ENCODE measurements at places on chromosomes 6 and 20.

GRCh38 chr6:89117211-89118108 is at the start of gene SRSF12:
TSS of gene SRSF12 (minus strand) at chr6:89118071. CDS start at chr6:89117887, 184 bp downstream.
- DNase-seq, result peak; percentile 67

- DNase-seq, result no peak
Measured at GRCh38 chr6:50520326-50521266, 192.7 kb upstream of the TFAP2D start.

DNA sequence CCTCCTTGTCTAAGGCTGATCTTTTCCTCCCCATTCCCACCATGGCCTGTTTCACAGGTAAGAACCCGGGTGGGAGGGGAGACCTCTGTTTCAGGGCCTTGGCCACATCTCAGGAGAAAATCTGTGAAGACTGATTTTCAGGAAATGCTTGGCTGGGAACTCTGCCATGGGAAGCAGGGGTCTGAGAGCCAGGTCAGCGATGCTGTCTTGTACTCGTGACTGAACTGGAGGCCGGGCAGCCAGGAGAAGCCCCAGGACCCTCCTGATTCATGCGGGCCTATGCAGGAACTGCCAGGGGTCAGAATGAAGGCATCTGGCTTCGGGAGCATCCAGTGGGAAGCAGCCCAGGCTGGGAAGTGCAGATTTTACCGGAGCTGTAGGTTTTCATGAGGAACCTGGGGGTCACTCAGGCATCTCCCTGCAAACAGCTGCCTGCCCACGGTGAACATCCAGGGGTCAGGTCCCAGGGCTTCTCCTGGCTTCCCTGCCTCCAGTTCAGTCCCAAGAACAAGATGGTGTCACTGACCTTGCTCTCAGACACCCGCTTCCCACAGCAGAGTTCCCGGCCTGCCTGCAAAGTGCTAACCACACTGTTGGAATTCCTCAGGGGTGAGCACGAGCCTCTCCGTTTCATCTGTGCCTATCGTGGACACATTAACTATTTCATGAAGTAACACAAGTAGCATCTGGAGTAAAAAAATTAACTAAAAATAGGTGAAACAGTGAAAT is 90.2 kb upstream of the SULF2 start:
- DNase-seq, result no peak

DNA sequence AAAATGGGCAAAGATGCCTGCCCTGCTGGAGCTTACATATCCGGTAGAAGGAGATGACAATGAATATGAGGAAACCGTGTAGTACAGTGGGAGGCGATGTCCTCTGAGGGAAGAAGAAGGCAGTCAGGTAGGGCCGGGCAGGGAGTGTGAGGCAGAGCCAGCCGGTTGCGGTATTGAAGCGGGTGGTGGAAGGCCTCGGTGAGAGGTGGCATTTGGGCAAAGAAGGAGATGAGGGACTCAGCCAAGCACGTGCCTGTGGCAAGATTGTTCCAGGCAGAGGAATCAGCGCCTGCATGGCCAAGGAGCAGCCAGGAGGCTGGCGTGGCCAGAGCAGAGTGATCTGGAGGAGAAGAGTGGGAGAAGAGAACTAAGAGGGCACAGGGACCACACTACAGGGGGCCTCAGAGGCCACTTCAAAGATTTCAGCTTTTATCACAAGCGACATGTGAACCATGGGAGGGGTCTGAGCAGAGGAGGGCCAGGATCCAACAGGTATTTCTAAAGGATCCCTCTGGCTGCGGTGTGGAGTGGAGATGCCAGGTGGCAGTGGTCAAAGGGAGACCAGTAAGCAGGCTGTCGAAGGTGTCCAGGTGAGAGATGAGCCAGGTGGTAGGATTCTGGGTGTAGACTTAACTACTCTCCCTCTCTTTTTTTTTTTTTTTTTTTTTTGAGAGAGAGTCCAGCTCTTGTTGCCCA is 13.8 kb downstream of the MDFI start:
- no peak for DNase-seq

DNA sequence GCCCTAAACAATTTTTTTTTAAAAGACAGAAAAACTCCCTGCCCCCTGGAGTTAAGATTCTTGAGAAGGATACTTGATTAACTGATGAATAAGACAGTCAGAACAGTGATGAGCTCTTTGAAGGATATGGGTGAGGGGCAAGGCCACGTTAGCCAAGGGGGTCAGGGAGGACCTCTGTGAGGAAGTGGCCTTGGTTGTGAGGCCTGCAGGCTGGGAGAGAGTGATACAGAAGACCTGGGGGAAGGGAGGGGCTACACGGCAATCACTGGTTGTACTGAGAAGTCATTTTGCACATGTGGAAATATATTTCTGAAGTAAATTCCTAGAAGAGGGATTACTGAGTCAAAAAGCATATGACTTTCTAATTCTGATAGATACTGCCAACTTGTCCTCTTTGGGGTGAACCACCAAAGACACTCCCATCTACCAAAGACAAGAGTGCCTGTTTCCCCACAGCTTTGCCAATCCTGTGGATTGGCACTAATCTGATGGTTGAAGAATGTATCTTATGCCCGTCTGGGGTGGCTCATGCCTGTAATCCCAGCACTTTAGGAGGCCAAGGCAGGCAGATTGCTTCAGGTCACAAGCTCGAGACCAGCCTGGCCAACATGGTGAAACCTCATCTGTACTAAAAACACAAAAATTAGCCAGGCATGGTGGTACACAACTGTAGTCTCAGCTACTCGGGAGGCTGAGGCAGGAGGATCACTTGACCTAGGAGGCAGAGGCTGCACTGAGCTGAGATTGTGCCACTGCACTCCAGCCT is 22.3 kb upstream of the BCAS4 start:
- DNase-seq, result peak; percentile 28

- no peak for DNase-seq
Measured at GRCh38 chr20:49666911-49667310, 46.8 kb downstream of the B4GALT5 start.

GRCh38 chr6:37047346-37047688 is 41.9 kb downstream of the FGD2 start:
- DNase-seq, result no peak

DNA sequence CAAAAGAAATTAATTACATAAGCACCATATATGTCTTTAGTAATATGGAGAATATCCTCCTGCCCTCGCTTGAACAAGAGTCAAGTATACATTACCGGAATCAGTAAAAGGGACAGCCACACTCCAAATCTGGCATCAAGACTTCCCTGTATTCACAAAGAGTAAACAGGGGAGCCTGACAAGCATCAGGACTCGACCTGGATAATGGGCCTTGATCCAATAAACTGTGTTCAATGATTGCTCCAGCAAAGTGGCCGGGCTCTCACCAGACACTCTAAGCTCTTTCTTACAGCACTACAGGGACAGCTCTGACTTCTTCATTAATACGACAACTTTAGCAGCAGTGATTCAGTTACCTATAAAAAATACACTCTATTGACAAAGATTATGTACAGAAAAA is 307.9 kb upstream of the POU3F2 start:
- DNase-seq, result no peak

GRCh38 chr6:52727908-52728307 is 35.4 kb downstream of the GSTA2 start:
- DNase-seq, result no peak

All from tibial artery (tissue), 4 donors.